Activated CD4-positive, alpha-beta T cell treated with anti-CD3 and anti-CD28 coated beads, Interleukin-2, amount 10 ng/mL, durations not matched to agents 7 days and 5 days (primary cell): ENCODE measurements at places on chromosomes 6 and 20. TPM values are rescaled to one million over a fixed set of nuclear protein-coding genes. Genes with fewer than 3 reads are reported as not detected.
A peak's percentile ranks its signal among the peaks of the same experiment; 100 is the strongest.

The SLC35D3 gene
- not detected for total RNA-seq

GRCh38 chr20:14984768-14985622 lies 647.6 kb upstream of the FLRT3 start:
- no peaks in the 10 kb centered on the region for H3K4me1 ChIP-seq
- no peak for DNase-seq
- H3K27ac ChIP-seq = no peak overlapping the region

The TREML4 gene
- not detected for total RNA-seq

GRCh38 chr6:111427341-111428116 lies 55.5 kb downstream of the REV3L start:
- no peak overlapping the region for H3K4me3 ChIP-seq
- peaks cover 30% of the 10 kb centered on the region for H3K4me1 ChIP-seq
- H3K27ac ChIP-seq = peak overlapping the region; percentile 47
- no peaks in the 10 kb centered on the region for H3K27me3 ChIP-seq
- DNase-seq = peak; percentile 24
- peaks cover 32% of the 10 kb centered on the region for H3K36me3 ChIP-seq

The CRISP3 gene
- total RNA-seq = not detected

The TBX18 gene
- not detected for total RNA-seq

DNA sequence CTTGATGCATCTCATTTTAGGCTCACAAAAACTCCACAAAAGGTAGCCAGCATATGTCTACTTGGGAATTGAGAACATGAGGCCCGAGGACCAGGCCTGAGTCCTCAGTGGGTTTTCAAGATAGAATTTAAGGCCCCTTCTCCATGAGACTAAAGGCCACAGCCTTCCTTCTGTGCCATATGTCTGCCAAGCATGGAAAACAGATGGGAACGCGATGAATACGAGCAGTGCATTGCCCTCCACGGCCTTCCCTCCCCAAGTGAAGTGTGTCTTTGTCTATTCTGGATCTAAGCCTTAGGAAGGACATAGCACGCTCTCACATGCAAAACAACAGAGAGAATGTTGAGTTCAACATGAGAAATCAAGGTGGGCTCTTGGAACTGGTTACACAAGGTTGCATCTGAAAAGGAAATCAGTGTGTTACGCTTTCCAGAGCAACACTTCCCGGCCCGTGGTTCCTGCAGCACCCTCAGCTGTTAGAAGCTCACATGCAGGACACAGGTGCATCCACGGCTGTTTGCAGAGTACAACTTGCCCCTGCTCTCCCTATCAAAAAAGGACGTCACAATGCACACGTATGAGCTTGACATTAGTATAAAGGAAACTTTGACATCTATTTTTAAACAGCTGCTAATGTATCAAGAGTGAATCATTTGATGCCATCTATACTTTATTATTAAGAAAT lies 229.9 kb downstream of the NRN1 start:
- H3K4me1 ChIP-seq = no peaks in the 10 kb centered on the region
- no peak overlapping the region for H3K4me3 ChIP-seq
- no peak overlapping the region for H3K27ac ChIP-seq

The GJA10 gene
- total RNA-seq = not detected

DNA sequence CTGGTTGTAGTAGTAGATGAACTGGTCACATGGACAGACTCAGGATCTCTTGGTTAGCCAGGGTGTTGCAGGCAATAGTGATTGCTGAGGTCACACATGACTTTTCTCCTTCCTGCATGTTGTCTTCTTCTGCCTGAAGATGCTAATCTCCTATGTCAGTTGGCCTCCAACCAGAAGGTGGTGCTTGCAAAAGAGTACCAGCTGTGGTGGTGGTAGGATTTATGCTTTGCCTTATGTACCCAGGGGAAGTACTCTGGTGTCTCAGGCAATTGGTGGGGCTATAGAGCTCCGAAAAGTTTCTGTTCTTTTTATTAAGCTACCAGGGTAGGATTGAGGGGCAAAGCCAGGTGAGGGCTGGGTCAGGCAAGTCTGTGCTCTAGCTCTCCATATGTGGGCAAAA lies 98.5 kb downstream of the CARMIL1 start:
- H3K36me3 ChIP-seq = peaks cover 5% of the 10 kb centered on the region
- no peak overlapping the region for H3K27ac ChIP-seq
- no peaks in the 10 kb centered on the region for H3K27me3 ChIP-seq
- no peak for DNase-seq

GRCh38 chr6:126204598-126204997 lies 135.3 kb upstream of the CENPW start:
- DNase-seq = no peak
- H3K4me3 ChIP-seq = no peak overlapping the region
- no peaks in the 10 kb centered on the region for H3K27me3 ChIP-seq
- peaks cover 3% of the 10 kb centered on the region for H3K36me3 ChIP-seq

DNA sequence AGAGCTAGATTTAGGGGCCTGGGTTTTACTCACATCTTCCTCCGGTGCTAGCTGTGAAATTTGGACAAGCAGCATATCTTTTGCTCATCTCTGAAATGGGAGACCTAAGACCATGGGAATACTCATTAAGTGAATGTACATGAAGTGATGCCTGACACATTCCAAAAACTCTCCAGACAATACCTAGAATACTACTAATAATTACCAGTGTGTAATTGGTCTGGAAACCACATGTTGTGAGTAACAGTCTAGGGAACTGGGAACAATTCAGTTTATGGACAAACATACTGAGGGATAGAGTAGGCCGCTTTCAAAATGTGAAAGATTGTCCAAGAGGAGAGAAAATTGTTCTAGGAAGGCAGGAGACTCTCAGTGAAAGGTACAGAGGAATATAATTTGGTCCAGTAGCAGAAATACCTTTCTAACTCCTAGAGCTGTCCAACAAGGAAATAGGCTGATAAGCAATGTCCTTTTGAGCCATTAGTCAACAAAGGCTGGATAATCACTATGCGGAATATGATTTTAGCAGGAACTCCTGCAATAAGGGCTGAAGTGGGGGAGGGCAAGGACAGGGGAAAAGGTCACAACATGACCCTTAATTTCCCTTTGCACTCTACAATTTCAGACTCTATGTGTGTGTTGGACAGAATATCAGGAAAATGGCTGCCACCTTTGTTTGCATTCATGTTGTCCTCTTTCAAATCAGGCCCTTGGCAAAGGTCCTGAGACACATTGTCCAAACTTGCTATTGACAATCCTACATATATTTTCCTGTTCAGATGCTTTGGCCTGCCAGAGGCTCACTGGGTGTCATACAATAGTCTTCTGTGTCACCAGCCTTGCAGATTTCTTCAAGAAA lies 315.4 kb downstream of the PLCB1 start:
- DNase-seq = no peak
- H3K27ac ChIP-seq = no peak overlapping the region
- no peaks in the 10 kb centered on the region for H3K27me3 ChIP-seq
- H3K36me3 ChIP-seq = no peaks in the 10 kb centered on the region
- H3K4me3 ChIP-seq = no peak overlapping the region
- no peaks in the 10 kb centered on the region for H3K4me1 ChIP-seq

DNA sequence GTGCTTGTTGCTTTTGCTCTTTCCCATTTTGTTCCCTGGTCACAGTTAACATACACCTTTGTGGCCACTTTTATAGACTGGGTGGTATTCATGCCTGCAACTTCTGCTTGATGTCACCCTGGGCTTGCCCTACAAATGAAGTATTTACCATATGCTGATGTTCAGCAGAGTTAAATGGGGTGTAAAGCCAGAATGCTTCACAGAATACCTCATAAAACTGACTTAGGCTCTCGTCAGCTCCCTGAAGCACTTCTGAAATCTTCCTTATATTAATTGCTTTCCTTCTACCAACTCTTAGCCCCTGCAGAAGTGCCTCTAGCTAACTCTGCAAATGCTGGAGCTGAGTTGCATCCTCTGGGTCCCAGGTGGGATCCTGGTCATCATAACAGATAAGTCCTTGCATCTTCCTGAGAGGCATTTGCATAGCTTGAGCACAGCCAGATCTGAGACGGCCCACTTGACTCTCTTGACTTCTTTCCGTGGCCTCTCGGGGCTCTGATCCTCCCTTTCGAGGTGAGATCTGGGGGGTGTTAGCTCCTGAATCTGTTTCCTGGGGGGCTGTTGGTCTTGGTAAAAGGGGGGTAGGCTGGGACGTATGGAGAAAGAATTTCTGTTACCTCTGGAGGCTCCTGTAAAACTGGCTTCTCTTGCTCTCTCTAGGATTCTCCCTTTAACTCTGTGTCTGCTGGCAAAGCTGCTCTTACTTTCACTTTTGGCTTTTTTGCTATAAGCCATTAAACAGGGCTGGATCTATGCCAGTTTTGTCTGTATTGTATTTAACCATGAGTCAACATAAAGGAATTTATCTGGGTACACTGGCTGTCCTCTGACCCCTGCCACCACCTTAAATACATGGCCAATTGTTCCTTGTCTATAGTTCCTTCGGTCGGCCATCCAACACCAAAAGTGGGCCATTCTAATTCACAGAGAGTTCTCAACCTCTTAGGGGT lies 223.0 kb upstream of the SYNCRIP start:
- H3K36me3 ChIP-seq = no peaks in the 10 kb centered on the region
- no peaks in the 10 kb centered on the region for H3K4me1 ChIP-seq
- no peak overlapping the region for H3K4me3 ChIP-seq
- no peak overlapping the region for H3K27ac ChIP-seq
- no peaks in the 10 kb centered on the region for H3K27me3 ChIP-seq

DNA sequence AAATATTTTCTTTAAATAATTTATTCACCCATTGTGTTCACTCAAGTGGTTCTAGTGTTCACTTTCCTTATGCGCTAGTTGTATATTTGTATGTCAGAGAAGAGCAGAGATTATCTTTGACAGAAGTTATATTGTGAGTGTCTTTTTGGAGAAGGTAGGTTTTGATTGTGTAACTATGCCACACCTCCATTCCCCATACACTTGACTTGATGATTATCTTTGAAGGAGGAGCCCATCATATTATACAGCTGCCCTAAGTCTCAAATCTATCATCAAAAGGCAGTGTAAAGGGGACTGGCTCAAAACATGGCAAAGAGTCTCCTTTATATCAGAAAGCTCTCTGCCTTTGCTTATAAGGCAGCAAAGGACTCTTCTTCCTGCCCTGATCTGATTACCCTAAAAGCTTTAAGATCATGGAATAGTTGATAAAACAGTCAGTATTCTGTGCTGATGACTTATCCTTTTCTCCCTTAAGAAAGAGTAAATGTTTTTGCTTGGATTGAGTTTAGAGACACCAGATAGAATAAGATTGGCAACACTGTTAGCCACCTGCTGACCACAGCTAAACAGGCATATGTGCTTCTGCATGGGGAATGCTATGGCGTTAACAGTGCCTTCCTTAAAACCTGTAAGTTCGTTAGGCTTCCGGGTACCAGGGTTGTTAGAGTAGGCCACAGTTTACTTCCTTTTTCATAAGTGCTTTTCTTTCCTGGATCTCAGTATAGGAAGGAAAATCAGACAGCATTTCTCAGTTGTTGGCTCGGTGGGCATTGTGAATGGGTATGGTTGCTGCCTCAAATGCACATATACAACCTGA lies 22.6 kb downstream of the TOP1 start:
- peaks cover 33% of the 10 kb centered on the region for H3K36me3 ChIP-seq
- no peak for DNase-seq
- H3K27ac ChIP-seq = peak overlapping the region; percentile 43
- peaks cover 94% of the 10 kb centered on the region for H3K4me1 ChIP-seq

- no peaks in the 10 kb centered on the region for H3K36me3 ChIP-seq
- H3K27ac ChIP-seq = no peak overlapping the region
- peaks cover 8% of the 10 kb centered on the region for H3K27me3 ChIP-seq
Observed at GRCh38 chr6:43762966-43763695, 6.9 kb upstream of the VEGFA start.

DNA sequence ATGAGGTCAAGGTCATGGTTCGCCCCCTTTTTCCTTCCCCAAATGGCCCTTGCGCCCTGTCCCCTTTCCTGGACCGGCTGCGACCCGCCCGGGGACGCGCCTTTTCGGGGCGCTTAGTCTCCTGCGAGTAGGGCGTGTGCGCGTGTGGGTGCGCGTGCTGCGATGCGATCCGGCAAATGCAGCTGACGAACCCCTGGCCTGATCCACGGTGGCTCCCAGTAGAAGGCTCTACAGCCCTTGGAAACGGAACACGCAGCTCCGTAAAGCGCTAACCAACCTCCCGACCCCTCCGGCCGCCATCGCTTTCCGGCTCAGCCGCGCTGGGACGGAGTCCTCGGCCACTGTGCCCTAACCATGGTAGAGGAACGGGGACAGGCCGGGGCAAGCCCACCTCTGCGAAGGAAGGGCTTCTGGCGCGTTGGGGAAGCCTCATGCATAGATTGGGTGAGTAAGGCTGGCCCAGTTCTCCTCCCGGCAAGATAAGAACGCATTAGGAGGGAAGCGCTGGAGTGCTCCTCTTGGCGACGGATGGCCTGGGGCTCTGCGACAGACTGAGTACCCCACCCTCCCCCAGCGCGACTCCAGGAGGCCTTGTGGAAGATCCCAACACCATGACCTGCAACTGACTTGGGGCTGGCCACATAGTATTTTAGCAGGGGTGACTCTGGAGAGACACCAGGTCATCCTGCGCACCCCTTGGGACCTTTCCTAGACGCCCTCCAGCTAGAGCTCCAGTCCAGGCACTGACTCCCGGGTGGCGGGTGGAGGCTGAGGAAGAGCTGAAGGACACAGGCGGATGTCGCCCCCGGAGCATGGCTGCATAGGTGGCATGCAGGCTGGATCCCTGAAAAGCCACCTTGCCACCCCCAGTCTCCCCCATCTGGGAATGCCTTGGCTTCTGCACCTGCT lies 1.1 kb upstream of the SLC4A11 start:
- peak overlapping the region; percentile 81 for H3K4me3 ChIP-seq
- DNase-seq = no peak
- H3K27me3 ChIP-seq = peaks cover 60% of the 10 kb centered on the region
- H3K27ac ChIP-seq = no peak overlapping the region

GRCh38 chr6:63214816-63215215 lies 3.5 kb downstream of the FKBP1C start:
- no peak overlapping the region for H3K4me3 ChIP-seq
- H3K36me3 ChIP-seq = no peaks in the 10 kb centered on the region
- H3K27ac ChIP-seq = no peak overlapping the region
- no peaks in the 10 kb centered on the region for H3K27me3 ChIP-seq
- no peak for DNase-seq
- no peaks in the 10 kb centered on the region for H3K4me1 ChIP-seq

DNA sequence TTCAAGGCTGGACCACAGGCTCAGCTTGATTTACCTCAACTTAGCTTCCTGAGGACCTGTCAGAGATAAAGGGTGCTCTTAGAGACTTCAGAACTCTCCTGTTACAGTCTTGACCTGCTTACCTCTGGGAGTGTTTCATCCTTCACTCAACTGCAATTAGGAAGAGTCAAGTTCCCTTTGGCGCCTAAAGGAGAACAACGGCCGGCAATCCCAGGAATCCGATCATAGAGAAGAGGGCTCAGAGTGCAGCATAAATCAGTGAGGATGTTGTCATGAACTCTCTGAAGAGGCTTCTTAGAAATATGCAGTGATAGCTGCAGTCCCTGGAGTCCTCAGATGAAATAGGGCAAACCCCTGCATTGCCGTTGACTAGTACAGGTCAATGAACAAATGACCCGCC lies 36.4 kb downstream of the LYRM2 start:
- no peaks in the 10 kb centered on the region for H3K27me3 ChIP-seq
- no peak for DNase-seq
- peaks cover 10% of the 10 kb centered on the region for H3K36me3 ChIP-seq
- H3K27ac ChIP-seq = no peak overlapping the region
- no peak overlapping the region for H3K4me3 ChIP-seq

GRCh38 chr20:33684533-33685327 lies 1.5 kb downstream of the E2F1 start:
- H3K27ac ChIP-seq = peak overlapping the region; percentile 94
- peaks cover 87% of the 10 kb centered on the region for H3K4me1 ChIP-seq
- peaks cover 29% of the 10 kb centered on the region for H3K36me3 ChIP-seq
- peak overlapping the region; percentile 91 for H3K4me3 ChIP-seq
- DNase-seq = no peak
- no peaks in the 10 kb centered on the region for H3K27me3 ChIP-seq

The OR2B2 gene
- not detected for total RNA-seq

- no peaks in the 10 kb centered on the region for H3K4me1 ChIP-seq
- no peak overlapping the region for H3K27ac ChIP-seq
- no peak overlapping the region for H3K4me3 ChIP-seq
- no peak for DNase-seq
- peaks cover 6% of the 10 kb centered on the region for H3K27me3 ChIP-seq
Observed at GRCh38 chr6:100335991-100336390, 128.7 kb downstream of the SIM1 start.

The C6orf132 gene
- not detected for total RNA-seq
